ENCODE measurements at places on chromosomes 6 and 20.

DNA sequence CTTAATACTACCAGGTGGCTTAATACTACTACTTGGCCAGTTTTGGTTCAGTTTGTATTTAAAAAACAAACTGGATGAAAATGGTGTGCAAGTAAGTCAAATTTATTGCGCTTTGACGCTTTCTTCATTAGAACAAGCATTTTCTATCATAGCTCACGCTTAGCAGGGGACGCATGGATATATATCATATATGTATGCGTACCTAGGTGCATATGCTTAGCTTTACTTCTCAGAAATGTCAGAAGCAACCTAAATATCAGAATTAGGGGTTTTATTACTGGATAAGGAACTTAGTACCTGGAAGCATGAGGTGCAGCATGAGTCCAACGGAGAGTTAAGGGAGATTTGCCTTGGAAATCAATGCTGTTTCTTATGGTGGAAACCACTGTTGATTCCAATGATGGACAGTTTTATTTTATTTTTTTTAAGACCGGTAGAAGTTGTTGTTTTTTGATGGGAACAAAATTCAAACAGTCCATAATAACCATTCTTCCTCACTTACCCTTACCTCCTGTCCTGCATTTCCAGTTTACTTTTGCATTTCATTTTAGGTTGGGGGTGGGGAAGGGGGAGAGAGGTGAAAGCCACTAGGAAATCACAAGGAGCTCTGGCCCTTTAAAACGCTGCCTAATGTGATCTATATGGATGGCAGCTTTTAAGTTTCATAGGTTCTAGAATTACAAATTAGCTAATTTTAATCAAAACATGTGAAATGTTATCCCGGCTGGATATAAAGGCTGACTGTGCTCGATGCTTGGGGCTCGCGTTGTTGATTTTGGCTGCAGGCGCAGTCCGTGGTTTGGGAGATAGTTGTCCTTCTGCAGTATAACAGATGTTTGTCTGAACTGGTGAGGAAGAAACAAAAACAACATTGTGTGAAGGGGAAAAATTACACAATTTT, 2.1 kb downstream of the SOBP start:
- no peak for DNase-seq

GRCh38 chr6:112357791-112358190, 10.7 kb downstream of the RFPL4B start:
- no peak for DNase-seq

- no peak for DNase-seq
Observed at GRCh38 chr6:106056060-106056745, 29.9 kb upstream of the PRDM1 start.

DNA sequence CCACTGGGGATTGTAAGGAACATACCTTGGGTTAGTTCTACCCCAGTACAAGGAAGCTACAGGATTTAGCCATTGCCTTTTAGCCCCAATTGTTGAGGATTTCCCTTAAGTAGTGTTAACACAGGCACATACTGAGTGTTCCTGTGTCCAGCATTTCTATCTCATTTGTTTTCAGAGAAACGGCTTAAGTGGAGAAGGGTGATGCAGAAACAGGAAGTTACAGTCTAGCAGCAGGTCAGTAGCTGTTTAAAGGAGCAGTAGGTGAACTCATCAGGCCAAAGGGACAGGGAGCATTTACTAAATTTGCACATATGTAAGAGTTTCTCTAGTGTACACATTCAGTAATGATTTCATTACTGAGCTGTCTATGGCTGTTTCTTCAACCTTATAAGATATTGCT, 644.2 kb upstream of the GJE1 start:
- no peak for DNase-seq

- DNase-seq, result no peak
Observed at GRCh38 chr6:119446115-119446554, 96.6 kb upstream of the MAN1A1 start.

DNA sequence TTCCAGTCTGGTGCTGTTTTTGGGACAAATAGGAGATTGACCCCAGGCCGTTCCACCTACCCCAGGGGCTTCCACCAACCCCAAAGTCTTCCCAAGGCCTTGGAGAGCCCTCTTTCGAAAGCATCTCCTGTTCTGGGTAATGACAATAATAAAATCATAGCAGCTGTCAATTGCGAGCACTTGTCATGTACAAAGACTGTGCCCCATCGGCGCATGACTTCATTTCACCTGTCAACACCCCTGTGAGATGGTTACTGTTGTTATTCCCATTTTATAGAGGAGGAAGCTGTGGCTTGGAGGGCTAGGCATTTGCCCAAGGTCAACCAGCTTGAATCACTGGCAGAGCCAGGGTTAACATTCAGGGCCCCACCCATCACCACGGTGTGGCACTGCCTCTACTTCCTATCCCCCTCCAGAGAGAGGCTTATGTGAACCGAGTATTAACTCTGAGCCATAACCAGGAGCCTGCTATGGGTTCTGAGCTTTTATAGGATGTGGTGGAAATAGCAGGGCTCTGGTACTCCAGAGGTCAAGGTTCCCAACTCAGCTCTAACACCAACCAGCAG, 51.2 kb downstream of the HNF4A start:
- DNase-seq, result no peak

GRCh38 chr6:16683641-16684194, 77.5 kb downstream of the ATXN1 start:
- DNase-seq, result no peak

Data from activated naive CD8-positive, alpha-beta T cell treated with anti-CD3 and anti-CD28 coated beads, Interleukin-2, amount 10 ng/mL, durations not matched to agents 7 days and 5 days (primary cell).